ENCODE measurements at places on chromosomes 16 and 17.

DNA sequence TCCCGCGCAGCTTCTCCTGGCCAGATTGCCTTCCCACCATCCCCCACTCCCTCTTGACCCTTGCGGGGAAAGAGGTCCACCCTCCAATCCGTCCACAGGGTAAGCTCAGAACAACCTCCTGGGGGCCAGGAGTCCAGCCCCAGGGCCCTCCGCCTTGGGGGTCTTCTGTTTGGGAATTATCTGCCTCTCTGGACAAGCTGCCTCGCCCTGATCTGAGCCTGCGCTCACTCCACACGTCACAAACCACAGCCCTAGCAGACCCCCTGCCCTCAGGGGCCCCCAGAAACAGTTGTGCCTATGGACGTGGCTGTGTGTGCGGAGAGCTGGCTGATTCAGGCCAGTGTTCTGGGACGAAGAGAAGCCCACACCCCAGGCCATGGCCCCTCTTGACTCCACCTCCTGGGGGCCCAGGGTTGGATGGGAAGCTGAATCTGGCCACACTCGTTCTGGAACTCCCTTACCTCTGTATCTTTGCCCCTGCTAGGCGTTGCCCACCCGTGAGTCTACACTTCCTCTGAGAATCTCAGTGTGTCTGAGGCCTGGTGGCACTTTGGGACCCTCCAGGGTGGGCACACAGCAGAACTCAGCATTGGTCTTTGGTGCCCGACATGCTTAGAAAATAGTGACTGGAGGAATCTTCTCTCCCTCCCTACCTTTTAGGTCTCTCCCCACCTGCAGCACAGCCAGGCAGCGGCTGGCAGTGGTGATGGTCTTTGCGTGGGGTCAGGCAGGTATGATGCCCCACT lies 119.9 kb upstream of the SMURF2 start:
- DNase-seq = no peak

DNA sequence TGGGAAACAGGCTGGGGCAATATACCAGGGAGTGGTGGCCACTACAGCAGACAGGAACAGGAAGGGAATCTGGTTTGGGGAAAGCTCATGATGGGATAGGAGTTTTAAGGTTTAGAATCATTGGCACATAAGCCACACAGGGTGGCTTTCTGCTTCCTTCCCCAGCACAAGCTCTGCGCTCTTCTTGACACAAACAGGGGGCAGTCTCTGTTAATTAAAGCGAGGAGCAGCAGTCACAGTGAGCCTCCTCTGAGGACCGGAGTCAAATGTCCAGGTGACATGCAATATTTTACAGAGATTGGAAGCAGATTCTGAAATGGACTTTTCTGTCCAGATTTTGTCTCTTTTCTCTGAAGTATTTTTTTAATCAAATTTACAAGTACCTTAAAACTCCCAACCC lies 2.8 kb upstream of the SHISA9 start:
- no peak for DNase-seq

DNA sequence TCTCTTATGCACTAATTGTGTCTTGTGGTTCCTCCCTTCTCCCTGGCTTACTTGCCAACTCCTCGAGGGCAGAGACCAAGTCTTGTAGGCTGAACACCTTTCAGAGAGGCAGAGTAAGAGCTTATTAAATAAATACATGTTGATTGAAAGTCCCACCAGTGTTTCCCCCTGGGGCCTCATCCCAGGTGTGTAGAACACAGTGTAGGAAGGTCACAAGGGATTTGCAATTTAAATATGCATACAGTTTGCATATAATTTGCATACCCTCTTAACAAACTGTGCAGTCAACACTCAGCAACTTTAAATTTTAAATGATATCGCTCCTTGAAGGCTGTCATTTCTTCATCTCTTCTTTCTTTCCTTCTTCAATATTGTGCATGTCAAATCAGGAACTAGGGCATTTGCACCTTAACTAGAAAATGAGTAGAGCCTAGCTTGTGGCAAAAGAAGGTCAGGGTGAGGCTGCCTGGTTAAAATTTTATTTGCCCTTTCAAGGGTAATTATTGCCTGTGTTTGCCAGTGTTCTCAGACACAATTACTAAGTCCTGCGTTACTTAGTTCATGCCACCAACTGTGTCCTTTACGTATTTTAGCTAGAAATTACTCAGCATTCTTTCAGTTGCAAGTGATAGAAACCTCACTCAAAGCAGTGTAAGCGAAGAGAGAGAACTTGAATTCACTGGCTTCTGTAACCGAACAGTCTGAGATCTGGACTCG lies 465.7 kb downstream of the HAPSTR1 start:
- no peak for DNase-seq

- DNase-seq = peak; percentile 8
These were observed 447.6 kb upstream of the CA10 start for GRCh38 chr17:52606098-52606497.

- no peak for DNase-seq
These were observed 20.0 kb upstream of the ARL4D start for GRCh38 chr17:43378766-43379165.

- DNase-seq = no peak
These were observed 54.2 kb downstream of the BEAN1 start for GRCh38 chr16:66481081-66481942.

GRCh38 chr16:68767581-68767980 lies 30.5 kb downstream of the CDH1 start:
- DNase-seq = no peak

GRCh38 chr16:72723781-72724180 lies 324.1 kb downstream of the ZFHX3 start:
- DNase-seq = peak; percentile 77

DNA sequence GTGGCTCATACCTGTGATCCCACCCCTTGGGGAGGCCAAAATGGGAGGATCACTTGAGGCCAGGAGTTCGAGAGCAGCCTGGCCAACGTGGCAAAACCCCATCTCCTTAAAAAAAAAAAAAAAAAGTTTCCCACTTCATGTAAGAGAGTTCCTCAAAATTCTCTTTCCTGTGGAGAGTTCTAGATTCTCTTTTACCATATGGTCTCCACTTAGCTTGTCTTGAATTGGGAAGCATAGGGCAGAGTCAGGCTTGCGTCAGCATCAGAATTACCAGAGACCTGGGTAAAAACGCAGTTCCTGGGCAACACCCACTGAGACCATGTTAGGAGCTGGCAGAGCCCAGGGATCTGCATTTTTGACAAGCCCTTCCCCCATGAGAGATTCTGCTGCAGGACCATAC lies 158.4 kb downstream of the CCDC182 start:
- no peak for DNase-seq

- no peak for DNase-seq
These were observed 68.0 kb upstream of the ATP2A3 start for GRCh38 chr17:4032245-4032644.

- DNase-seq = no peak
These were observed 3.0 kb downstream of the PPP4C start for GRCh38 chr16:30078744-30079143.

GRCh38 chr16:3189869-3190268 lies 1.9 kb downstream of the OR1F1 start:
- no peak for DNase-seq

GRCh38 chr16:89015271-89015859 lies 38.4 kb upstream of the CBFA2T3 start:
- DNase-seq = no peak

DNA sequence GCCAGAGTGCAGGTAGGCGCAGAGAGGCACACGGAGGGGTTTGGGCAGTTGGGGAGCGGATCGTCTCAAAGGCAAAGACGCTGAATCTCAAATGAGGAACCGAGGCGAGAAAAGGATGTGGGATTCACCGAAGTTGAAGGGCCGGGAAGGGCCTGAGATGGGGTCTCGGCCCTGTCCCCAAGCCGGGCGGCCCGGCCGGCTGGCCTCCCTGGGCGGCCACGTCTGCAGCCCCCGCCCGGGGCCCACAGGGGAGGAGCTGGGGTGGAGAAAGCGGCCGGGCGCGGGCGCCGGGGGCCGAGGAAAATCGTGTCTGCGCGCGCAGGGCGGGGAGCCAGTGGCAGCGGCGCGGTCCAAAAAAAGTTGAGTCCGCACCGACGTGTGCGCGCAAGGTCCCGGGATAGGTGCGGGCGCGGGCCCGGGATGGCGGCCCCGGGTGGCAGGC lies 458 bp downstream of the SLC12A4 start:
- no peak for DNase-seq
